ENCODE measurements at places on chromosomes 3 and 15. TPM values are rescaled to one million over a fixed set of nuclear protein-coding genes. Genes with fewer than 3 reads are reported as not detected.
A peak's percentile ranks its signal among the peaks of the same experiment; 100 is the strongest.

DNA sequence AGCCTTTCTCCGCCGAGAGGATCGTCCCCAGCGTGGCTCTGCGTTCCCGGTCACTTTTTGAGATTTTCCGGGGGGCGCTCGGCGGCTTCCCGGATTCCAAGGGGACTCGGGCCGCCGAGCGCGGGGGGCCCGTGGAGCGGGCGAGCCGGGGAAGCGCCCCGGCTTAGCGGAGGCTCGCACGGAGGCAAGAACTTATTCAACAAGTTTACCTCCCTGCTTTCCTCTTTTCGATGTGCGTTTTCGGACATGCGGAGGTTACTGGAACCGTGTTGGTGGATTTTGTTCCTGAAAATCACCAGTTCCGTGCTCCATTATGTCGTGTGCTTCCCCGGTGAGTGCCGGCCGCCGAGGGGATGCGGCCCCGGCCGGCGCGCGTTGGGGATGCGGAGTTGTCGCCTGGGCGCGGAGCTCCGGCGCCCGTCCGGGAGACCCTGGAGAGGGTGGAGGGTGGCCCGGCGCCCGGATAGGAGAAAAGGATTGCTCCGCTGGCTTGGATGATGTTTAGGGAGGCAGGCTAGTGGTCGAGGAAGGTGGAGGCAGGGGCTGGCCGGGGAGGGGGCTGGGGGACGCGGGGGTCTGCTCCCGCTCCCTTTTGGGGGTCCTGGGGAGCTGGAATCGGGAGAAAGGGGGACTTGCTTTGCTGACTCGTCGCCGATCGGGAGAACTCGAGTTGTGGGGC is 810 bp downstream of the PTPRG start:
- peak; percentile 54 for DNase-seq

DNA sequence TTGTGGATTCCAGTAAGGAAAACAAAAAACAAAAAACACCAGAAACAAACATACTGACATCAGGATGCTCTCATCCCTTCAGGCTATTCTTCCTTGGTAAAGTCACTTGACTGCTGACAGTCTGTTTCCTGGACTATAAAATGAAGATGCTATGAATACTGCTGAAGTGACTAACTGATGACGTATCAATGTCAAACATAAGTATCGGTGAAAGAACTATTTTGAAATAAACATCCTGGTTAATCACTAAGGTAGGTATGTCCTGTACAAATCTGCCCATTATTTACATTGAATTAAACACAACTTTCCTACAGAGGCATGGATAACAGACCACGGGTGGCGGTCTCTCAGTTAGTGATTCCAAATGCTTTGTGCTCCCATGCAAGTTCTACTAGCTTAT is 45.9 kb downstream of the CHAC1 start:
- DNase-seq = no peak

- no peak for DNase-seq
These were observed 374.3 kb downstream of the TIGIT start for GRCh38 chr3:114668099-114668498.

- DNase-seq = no peak
These were observed 96.3 kb upstream of the ALDH1A3 start for GRCh38 chr15:100783291-100783690.

DNA sequence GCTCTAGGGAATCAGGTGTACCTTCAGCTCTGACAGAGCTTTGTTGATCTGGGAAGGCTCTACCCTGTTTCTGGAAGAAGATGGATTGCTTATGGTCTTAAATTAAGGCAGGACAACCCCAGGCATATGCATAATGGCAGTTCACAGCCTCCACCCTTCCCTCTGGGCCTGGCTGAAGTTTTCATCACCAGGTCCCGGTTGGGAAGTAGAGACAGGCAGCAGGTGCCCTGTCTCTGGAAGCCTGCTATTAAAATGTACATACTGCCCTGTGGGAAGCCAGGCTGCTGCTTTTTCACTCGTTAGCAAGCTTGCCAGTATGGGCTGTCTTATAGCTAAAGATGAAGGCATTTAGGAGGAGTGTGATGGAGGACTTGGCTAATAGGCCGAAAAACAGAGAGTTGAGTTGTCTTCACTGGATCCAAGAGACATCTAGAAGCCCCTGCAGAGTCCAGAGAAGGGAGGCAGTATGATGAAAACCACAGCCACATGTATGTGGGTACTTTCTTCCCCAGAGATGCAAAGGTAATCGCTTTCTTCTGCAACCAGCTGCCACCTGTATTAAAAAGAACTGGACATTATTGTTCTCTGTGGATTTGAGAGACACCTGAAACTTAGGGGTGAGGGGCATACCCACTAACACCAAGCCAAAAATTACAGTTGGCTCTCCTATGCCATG is 34.4 kb downstream of the ABHD2 start:
- DNase-seq = no peak

DNA sequence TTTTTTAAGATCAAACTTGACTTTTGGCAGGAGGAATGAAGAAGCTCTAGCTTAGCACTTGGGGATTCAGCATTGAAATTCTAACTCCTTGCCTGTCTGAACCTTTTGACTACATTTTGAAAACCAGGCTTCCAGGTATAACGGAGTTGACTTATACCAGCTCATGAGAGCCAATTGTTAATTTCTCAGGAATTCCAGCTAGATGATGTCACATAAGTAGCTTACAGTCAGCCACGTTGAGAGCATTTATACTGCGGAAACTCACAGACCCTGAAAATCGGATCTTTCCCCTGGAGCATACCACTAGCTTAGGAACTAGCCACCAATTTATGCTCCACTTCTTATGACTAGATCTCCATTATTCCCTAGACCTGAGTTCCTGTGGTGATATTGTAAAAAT is 321.4 kb upstream of the DPH6 start:
- DNase-seq = no peak

GRCh38 chr3:50648313-50648712 is 26.4 kb upstream of the DOCK3 start:
- no peak for DNase-seq

DNA sequence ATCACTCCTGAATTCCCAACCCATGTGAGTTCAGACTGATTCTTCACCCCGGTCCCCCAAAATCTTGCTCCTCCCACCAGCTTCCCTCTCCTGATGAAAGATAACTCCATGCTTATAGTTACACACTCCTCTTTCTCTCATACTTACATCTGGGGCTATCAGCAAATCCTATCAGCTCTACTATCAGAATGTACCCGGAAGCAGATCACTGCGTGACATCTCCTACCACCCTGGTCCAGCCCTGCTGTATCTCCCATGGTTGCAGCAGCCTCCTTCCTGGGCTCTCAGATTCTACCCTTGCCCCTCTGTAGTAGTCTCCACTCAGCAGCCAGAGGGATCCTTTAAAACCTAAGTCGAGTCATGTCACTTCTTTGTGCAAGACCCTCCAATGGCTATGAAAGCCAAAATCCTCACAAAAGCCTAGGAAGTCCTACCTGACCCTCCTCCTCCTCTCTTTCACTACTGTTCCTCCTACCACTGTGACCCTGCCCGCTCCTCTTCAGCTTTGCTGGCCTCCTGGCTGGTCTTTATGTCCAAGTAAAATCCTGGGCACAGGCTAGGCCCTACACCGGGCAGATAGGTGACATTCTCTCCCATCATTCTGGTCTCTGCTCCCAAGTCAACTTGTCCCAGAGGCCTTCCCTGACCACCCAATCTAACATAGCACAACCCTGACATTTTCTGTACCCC is 16.2 kb downstream of the XIRP1 start:
- DNase-seq = no peak

- peak; percentile 81 for DNase-seq
These were observed 54.5 kb upstream of the ABHD10 start for GRCh38 chr3:111924283-111924682.

- peak; percentile 44 for DNase-seq
These were observed 145.4 kb downstream of the KLHL25 start for GRCh38 chr15:85649372-85649771.

DNA sequence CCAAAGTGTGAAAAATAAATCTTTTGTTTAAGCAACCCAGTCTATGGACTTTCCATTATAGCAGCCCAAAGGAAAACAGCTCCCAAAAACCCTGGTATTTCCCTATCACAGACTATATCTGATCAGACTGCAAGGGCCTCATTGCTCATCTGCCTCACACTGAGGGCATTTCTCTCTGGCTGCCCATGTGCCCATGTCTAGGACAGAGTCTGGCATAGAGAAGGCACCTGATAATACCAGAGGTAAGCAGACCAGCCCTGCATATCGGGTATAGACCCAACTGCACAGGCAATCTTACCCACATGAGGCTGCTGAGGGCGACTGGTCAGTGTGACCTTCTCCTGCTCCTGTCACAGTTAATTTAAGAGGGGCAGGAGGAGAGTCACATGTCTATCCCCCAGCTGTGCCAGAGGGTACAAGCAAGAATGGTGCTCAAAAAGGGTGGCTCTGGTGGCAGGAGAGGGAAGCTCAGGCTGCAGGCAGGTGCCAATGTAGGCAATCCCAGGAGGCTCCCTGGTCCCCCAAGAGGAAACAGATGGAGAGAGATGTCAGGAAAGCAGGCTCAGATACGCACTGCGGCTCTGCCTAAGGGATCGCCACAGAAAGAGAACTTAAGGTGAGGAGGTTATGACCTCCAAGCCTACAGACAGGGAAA is 3.1 kb downstream of the CSRNP1 start:
- DNase-seq = no peak

DNA sequence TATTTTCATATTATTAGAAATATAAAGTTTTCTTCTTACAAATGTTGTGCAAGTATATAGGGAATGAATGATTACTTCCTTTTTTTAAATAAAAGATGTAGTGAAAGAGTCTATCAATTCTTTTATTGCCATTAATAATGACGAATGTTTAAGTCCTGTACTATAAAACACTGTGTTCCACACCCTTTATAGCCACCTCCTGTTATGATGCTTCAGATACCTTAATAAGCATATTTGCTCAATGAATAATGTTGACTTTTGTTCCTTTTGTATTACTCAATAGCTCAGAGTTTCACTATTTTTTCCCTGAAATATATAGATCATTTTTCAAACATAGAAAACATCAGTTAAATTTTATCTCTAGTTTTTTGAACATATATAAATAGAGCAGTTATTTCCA is 378.2 kb upstream of the THBS1 start:
- no peak for DNase-seq

DNA sequence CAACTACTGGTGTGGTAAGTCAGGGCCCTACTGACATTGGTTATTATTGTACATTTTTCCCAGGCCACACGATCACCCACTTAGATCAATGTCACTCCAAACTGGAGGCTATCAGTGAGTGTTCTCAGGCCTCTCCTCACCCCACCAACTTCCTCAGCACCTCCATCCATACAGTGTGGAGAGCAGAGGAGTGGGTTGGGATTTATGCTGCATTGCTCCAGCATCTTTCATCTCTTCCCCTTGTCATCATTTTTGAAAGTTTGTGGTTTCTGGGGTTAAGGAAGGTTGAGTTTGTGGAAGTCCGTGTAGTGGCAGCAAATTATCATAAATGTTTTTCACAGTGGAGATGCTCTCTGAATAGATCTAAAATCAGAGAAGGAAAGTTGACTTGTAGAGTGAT is 60.2 kb downstream of the TLNRD1 start:
- no peak for DNase-seq

GRCh38 chr3:177208781-177209180 is 11.5 kb upstream of the TBL1XR1 start:
- DNase-seq = no peak

GRCh38 chr15:44243141-44243540 is 45.4 kb upstream of the GOLM2 start:
- DNase-seq = no peak

- DNase-seq = no peak
These were observed 199.5 kb upstream of the TPRG1 start for GRCh38 chr3:188972310-188972709.

DNA sequence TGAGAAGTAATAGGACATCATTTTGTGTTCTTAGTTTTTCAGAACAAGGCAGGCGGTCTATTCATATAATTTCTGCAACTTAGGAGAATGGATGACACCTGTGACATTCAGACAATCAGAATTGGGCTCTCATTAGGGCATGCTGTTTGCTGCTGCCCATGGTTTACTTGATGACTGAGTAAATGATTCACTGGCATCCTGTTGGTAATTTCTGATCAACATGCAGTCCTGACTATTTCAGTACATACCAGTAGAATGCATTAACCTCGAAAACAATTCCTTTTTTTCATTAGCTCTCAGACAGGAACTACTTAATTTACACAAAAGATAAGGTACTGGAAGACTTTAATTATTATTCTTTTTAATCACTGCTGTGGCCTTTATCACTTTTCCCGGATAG is 641.6 kb downstream of the NSUN3 start:
- no peak for DNase-seq

DNA sequence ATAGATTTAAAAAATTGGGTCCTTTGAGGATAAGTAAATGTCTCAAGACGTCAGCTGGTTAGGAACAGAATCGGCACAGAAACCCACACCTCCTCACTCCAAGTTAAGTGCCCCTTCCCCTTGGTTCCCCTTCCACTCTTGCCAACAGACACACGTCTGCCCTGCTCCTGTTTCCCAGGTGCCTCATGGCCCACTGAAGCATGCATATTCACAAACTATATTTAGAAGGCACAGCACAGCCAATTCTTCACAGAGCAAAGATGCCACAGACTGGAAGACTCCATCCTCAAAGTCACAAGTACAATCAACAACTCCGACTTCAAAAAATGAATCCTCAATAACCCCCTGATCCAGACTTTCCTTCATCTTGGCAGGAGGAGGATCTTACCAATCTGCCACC is 295.4 kb upstream of the NR2F2 start:
- no peak for DNase-seq

DNA sequence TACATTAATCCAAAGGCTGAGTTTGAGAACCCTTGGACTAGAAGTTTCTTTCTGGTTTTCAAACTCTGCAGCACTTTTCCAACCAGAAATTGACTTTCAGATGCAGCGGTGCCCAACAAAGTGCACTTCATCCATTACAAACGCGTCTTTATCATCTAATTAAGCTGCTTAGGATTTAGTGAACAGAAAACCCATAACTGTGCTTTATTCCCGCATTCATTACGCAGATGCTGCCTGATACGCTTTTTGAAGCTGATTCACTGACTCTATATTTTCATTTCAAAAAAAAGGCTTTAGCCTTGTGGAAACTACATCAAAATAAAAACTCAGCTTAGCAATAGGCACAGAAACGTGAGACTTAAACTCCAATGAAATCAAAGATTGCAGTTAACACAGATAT is 69.8 kb upstream of the CTXND1 start:
- no peak for DNase-seq

- DNase-seq = peak; percentile 82
These were observed 5.6 kb upstream of the MECOM start for GRCh38 chr3:169668957-169669741.

DNA sequence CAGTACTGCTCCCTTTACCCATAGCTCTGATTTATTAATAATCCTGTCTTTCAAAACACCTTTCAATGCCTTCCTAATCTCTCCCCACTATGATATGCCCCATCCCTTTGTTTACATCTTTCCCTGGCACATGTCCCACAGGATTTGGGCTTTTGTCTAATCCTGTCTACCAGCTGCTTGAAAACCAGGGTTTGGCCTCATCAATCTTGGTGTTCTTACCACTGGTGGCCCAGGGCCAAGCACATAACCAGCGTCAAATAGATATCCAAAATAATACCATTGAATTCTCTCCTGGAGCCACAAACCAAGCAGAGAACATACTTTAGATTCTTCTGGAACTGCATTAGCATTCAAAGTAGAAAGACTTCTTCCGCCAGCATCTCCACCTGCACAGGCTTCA is 104.8 kb upstream of the PPP2R3A start:
- DNase-seq = no peak

Gene SNX1
- 153 TPM for total RNA-seq

Gene SLC15A2
- total RNA-seq = 5.5 TPM

Gene MYD88
- total RNA-seq = 33.6 TPM

Gene CTXN2
- total RNA-seq = not detected

Gene LDHAL6B
- not detected for total RNA-seq

Gene CAMK2N2
- 0.36 TPM for total RNA-seq
